ENCODE measurements at places on chromosomes 5 and 9.

DNA sequence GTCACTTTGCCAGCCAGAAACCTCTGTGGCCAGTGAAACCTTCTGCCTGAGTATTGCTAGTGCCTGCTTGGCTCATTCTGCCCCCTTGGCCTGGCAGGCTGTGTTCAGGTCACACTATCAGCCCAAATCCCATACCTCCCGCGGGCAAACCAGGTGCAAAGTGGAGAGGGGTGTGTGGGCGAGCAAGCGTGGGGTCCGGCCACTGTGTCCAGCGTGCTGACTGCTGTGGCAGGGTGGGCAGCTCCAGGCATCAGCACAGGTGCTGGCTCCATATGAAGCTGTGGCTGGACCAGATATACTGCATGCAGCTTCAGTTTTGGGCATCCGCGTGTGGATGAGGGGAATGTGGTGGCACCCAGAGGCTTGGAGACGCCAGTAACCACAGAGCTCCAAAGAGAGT lies 576.5 kb upstream of the EDIL3 start:
- DNase-seq: no peak

DNA sequence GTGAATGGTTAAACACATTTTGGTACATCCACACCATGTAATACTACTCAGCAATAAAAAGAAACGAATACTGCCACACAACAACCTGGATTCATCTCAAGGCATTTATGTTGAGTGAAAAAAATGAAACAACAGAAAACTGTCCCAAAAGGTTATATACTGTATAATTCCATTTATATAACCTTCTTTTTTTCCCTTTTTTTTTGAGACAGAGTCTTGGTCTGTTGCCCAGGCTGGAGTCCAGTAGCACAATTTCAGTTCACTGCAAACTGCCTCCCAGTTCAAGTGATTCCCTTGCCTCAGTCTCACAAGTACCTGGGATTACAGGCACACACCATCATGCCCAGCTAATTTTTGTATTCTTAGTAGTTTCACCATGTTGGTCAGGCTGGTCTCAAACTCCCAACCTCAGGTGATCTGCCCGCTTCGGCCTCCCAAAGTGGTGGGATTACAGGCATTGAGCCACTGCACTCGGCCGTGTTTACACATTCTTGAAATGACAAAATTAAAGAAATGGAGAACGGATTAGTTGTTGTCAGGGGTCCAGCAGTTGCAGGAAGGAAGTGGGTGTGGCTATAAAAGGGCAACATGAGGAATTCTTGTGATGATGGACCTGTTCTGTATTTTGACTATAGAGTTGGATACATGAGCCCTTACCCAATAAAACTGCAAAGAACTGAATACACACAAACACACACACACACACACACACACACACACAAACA lies 17.4 kb downstream of the PPP6C start:
- no peak for DNase-seq

- DNase-seq: no peak
Observed at GRCh38 chr5:113093558-113093957, 117.0 kb downstream of the DCP2 start.

DNA sequence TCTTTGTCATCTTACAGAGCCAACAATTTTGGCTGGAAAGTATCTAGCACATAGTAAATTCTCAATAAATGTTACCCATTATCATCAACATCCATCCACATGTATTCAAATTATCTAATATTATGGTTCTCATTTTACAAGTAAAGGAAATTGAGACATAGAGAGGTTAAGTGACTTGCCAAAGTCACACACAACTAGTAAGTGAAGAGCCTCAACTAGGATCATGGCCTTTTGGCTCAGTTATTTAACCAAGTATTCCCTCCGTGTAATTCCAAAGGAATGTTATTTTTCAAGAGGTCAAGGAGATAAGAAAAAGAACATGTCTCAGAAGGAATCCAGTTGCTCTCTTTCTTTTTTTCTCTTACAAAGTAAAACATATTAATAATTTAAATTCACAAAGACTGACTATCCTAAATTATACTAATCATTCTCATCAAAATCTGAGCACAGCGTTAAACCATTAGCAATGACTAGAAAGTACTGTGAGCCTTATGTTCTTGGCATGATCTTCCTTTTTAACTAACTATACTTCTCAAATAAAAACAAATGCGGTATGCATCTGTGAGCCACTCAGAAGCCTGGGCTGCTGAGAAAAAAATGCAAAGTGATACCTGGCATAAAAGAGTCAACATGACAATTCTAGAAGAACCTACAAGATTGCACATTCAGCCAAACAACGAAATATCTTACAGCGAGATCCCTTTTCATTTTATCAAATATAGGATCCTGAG lies 350.9 kb downstream of the GLIS3 start:
- no peak for DNase-seq

GRCh38 chr5:168227973-168228615 lies 63.4 kb upstream of the WWC1 start:
- peak; percentile 22 for DNase-seq

DNA sequence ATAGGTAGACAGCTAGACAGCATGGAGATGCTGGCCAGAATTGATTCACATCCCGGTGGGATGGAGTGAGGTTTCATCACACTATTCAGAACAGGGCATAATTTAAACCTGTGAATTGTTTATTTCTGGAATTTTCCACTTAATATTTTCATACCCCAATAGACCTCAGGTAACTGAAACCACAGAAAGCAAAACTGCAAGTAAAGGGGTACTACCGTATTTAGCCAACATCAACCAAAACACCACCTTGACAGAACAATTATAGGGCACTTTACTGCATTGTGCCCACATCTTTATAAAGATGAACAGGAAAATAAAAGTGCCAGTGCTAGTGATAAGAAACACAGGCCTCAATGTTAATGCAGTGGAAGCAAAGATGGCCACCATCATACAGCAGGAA lies 7.5 kb downstream of the SERINC5 start:
- no peak for DNase-seq

GRCh38 chr5:80963966-80964481 lies 3.9 kb downstream of the RASGRF2 start:
- DNase-seq: no peak

- DNase-seq: no peak
Observed at GRCh38 chr5:39013938-39014337, 60.3 kb downstream of the RICTOR start.

DNA sequence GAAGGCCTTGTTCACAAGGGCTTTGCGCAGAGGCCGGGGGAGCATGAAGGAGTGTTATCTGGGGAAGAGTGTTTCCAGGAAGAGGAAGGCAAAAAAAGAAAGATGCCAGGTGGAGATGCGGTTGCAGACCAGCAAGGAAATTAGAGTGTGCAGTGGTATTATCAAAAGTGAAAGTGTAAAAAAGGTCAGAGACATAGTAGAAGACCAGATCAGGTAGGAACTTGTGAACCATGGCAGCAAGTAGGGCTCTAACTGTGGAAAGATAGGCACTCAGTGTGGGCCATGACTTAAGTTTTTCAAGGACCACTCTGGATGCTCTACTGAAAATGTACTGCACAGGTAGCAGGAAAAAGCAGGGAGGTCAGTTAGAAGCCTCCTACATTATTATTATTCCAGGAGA lies 90.1 kb upstream of the SPOCK1 start:
- no peak for DNase-seq

GRCh38 chr5:60527072-60527471 lies 172.9 kb downstream of the DEPDC1B start:
- DNase-seq: no peak

GRCh38 chr5:19767987-19768386 lies 220.0 kb downstream of the CDH18 start:
- no peak for DNase-seq

DNA sequence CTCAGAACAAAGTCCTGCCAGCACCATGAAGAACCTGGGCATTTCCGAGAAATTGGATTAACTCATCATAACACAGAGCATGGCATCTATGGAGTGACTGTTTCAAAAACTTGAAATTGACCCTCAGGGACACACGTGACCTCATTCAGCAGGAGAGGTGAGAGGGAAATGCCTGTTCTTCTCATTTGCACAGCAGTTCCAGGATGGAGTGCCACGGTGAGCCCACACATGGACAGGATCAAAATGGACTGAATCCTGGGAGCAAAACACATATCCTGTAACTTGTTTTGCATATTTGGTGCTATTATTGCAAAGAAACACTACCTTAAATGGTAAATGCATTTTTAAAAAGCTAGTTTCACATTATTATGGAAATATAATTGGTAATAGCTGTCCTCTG lies 256.1 kb upstream of the IRX2 start:
- no peak for DNase-seq

GRCh38 chr5:142779163-142779840 lies 9.1 kb downstream of the ARHGAP26 start:
- DNase-seq: no peak

GRCh38 chr9:107404736-107405135 lies 84.8 kb downstream of the KLF4 start:
- no peak for DNase-seq

DNA sequence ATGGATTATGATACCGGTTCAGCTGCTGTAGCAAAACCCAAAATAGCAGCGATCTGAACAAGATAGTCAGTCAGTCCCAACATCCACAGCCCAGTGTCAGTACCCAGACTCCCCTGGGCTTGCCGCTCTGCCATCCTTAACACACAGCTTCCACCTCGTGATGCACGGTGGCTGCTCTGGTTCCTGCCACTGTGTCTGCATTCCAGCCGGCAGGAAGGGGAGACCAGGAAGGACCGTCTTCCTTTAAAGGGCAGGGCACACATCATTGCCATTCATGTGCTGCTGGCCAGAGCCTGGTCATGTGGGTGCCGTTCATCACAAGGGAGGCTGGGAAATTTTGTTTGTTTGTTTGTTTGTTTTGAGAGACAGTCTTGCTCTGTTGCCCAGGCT lies 131.0 kb upstream of the IER5L start:
- DNase-seq: no peak

- DNase-seq: no peak
Observed at GRCh38 chr5:152978141-152978835, 512.2 kb upstream of the GRIA1 start.

GRCh38 chr5:113325054-113325453 lies 109.7 kb downstream of the TSSK1B start:
- no peak for DNase-seq

GRCh38 chr9:18127499-18127875 lies 346.5 kb upstream of the ADAMTSL1 start:
- DNase-seq: no peak

- DNase-seq: no peak
Observed at GRCh38 chr5:100519075-100519474, 16.1 kb upstream of the FAM174A start.

DNA sequence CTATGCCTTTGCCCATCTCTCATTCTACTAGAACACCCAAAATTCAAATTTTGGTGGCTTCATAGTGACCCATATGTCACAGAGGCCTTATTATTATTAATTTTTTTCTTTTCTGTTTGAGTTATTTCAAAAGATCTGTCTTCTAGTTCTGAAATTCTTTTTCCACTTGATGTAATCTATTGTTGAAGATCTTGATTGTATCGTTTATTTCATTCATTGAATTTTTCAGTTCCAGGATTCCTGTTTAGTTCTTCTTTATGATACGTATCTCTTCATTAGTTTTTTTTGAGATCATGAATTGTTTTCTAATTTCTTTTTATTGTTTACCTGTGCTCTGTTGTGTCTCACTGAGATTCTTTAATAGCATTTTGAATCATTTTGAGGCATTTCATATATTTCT lies 24.6 kb upstream of the APBA1 start:
- DNase-seq: no peak

DNA sequence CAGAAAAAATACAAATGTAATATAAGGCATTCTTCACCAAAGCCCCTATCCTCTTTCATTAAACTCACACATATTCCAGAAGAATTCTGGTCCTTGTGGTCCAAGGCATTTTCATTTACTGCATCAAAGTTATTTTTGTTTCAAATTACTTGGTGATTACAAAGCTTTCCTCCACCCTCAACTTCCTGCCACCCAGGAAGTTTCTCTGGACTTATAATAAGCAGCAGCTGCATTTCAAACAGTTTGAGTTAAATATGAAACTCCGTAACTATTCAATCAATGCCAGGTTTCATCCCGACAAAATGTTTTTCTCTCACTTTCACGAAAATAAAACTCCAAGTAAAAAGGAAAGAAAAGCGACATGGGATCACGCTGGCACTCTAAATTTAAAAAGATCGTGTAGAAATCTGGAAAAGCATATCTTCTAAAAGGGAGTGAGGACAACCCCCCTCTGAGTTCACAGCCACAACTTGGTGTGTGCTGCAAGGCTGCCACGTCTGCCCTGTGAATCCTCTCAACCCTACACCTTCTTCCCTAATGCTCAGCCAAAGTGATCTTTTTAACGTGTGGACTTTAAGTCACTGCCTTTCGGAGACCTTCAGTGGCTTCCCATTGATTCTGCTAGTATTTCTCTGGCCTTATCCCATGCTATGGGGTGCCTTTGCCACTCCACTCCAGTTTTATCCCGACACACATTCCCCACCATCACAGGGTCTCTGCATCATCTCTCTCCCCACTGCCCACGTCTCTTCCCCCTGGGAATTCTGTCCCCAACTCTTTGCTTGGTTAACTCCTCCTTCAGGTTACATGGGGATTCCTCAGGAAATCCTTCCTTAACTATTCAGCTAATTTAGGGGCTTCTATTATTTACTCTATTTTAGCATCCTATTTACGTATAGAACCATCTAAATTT lies 91.1 kb upstream of the CER1 start:
- no peak for DNase-seq

DNA sequence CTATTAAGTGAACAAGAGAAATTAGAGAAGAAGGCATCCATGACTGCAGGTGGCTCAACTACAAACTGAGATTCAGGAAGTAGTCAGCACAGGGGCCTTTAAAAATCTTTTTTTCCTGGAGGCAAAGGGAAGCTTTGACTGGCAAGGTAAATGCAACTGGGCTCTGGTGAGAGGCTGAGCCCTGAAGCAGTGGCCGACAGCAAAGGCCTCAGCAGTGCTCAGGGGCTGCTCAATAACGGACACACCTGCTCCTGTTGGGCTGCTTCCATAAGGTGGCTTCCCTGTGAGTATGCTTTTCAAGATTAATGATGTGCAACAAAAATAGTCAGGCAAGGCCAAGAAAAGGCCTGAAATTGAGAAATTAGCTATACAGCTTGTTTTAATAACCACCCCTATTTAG lies 134.2 kb upstream of the RGMB start:
- no peak for DNase-seq

- no peak for DNase-seq
Observed at GRCh38 chr5:36041537-36041845, 25.2 kb downstream of the UGT3A2 start.

DNA sequence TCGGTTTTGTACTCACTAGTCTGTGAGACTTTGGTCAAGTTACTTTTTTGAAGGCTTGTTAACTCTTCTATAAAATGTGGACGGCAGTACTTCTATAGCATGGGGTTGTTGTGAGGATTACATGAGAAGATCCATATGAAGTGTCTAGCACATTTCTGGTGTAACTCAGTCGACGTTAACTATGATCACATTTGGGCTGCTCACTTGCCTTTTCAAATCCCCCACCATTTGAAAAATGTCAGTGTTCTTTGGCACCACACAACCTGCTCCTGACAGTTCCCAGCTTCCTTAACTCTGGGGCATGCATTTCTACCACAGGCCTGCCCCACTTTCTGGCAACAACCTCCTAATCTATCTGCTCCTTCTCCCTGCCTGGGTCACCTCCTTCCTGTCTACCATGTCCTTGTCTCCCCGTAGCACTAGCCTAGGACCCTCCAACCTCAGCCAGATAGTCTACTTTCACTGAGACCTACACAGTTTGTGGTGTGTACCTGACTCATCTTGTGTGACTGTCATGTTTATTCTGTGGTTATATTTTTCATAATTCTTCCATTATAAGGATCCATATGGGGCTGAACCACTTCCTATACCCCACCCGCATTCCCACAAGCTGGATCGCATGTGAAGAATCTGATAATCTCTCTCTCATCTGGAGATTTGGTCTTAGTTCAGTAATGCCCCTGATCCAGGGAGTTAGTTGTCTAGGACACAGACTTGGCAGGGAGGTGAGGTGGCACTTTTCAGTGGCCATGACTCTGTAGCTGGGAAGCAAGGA lies 30.2 kb upstream of the BASP1 start:
- DNase-seq: no peak

Measured in GM20000 (cell line).